ENCODE measurements at places on chromosomes 7 and 10. TPM values are rescaled to one million over a fixed set of nuclear protein-coding genes. Genes with fewer than 3 reads are reported as not detected.

Gene MYOF
- 25.5 TPM for total RNA-seq

GRCh38 chr10:35172574-35172973, 45.9 kb downstream of the CREM start:
- no peaks in the 10 kb centered on the region for H3K27me3 ChIP-seq
- H3K4me1 ChIP-seq: no peaks in the 10 kb centered on the region
- H3K36me3 ChIP-seq: no peaks in the 10 kb centered on the region
- no peak for DNase-seq
- H3K27ac ChIP-seq: peak overlapping the region; percentile 47

- H3K36me3 ChIP-seq: no peaks in the 10 kb centered on the region
- no peaks in the 10 kb centered on the region for H3K27me3 ChIP-seq
- no peak for DNase-seq
- no peak overlapping the region for H3K27ac ChIP-seq
- no peaks in the 10 kb centered on the region for H3K4me1 ChIP-seq
These were observed 513.0 kb downstream of the INHBA start for GRCh38 chr7:41189866-41190265.

Gene DNAJC30
- 6.6 TPM for total RNA-seq

GRCh38 chr7:132423594-132424200, 152.6 kb downstream of the PLXNA4 start:
- no peak for DNase-seq
- H3K4me1 ChIP-seq: peaks cover 43% of the 10 kb centered on the region
- no peak overlapping the region for H3K4me3 ChIP-seq
- H3K27ac ChIP-seq: no peak overlapping the region
- no peaks in the 10 kb centered on the region for H3K27me3 ChIP-seq

GRCh38 chr7:24764972-24765744, 7.9 kb upstream of the GSDME start:
- H3K4me1 ChIP-seq: no peaks in the 10 kb centered on the region
- no peaks in the 10 kb centered on the region for H3K27me3 ChIP-seq
- no peak overlapping the region for H3K27ac ChIP-seq
- H3K36me3 ChIP-seq: no peaks in the 10 kb centered on the region

- H3K4me3 ChIP-seq: no peak overlapping the region
- H3K4me1 ChIP-seq: peaks cover 3% of the 10 kb centered on the region
- no peak overlapping the region for H3K27ac ChIP-seq
These were observed 118.5 kb downstream of the OAT start for GRCh38 chr10:124300224-124300623.

GRCh38 chr7:19852192-19852591, 78.8 kb upstream of the TMEM196 start:
- H3K27ac ChIP-seq: no peak overlapping the region
- H3K27me3 ChIP-seq: no peaks in the 10 kb centered on the region
- no peak overlapping the region for H3K4me3 ChIP-seq
- DNase-seq: no peak

Gene CDK5
- total RNA-seq: 42.8 TPM

Gene GDF10
- total RNA-seq: 6.6 TPM

GRCh38 chr10:70169649-70170364, 507 bp downstream of the SAR1A start:
- H3K27ac ChIP-seq: peak overlapping the region; percentile 93
- H3K4me1 ChIP-seq: peaks cover 8% of the 10 kb centered on the region
- H3K27me3 ChIP-seq: no peaks in the 10 kb centered on the region
- peak overlapping the region; percentile 81 for H3K4me3 ChIP-seq
- DNase-seq: peak; percentile 13

GRCh38 chr10:60292998-60293397, 96.7 kb downstream of the ANK3 start:
- no peak for DNase-seq
- H3K4me3 ChIP-seq: no peak overlapping the region
- H3K27ac ChIP-seq: no peak overlapping the region

- no peak overlapping the region for H3K4me3 ChIP-seq
- no peaks in the 10 kb centered on the region for H3K27me3 ChIP-seq
- H3K4me1 ChIP-seq: peaks cover 27% of the 10 kb centered on the region
- H3K36me3 ChIP-seq: peaks cover 51% of the 10 kb centered on the region
- H3K27ac ChIP-seq: no peak overlapping the region
These were observed 282.9 kb downstream of the CELF2 start for GRCh38 chr10:11300563-11300962.

DNA sequence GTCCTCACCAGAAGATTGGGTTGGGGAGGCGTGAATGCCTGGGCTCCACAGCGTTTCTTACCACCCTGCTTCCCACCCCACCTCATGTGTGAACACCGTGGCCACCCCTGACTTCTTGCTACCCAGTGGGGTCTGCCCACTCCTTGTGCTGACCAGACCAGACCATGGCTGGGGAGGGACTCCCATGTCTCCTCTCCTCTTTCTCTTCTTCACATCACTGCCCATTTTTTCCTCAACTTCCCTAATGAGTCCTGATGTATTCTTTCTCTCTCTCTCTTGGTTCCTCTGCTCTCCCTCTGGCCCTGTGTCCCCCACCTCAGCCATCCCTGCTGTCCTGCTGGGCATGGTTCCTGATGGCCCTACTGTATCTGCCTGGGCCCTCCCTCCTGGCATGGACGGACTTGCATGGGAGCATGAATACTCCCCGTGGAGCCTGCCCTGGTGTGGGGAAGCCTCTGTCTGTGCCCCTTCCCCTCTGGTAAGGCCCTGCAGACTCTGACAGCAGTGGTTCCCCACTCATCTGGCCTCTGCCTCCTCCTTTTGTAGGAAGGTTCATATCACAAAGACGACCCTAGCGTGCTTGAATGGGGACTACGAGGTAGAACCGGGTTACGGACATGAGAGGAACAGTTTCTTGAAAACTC, 85.5 kb downstream of the ADCY1 start:
- H3K36me3 ChIP-seq: peaks cover 53% of the 10 kb centered on the region
- DNase-seq: no peak
- peaks cover 6% of the 10 kb centered on the region for H3K4me1 ChIP-seq
- no peaks in the 10 kb centered on the region for H3K27me3 ChIP-seq
- H3K4me3 ChIP-seq: no peak overlapping the region

- no peaks in the 10 kb centered on the region for H3K4me1 ChIP-seq
- no peak overlapping the region for H3K4me3 ChIP-seq
- H3K27me3 ChIP-seq: no peaks in the 10 kb centered on the region
These were observed 26.4 kb downstream of the MACC1 start for GRCh38 chr7:20190560-20191390.

Measured in spinal cord (tissue), 10 donors.